AG04450 (cell line): ENCODE measurements at places on chromosomes 3 and 15. TPM values are rescaled to one million over a fixed set of nuclear protein-coding genes. Genes with fewer than 3 reads are reported as not detected.

- no peak for DNase-seq
Observed at GRCh38 chr3:177679568-177680471, 482.5 kb upstream of the TBL1XR1 start.

DNA sequence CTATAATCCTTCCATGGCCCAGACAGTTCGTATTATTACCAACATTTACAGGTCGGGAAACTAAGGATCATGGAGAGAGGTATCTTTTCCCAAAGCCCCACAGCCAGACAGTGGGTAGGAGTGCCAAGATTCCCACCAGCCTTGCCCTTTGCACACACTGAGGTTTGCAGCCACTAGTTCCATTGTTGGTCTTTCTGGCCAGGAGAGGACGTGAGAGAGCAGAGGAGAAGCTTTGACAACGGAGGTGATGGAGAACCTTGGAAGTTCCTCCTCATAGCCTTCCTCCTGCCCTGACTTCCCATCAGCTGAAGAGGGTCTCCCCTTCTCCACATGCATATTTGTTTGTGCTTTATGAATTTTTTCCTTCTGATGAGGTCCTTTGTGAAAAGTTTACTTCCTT lies 50.5 kb upstream of the PLCL2 start:
- DNase-seq = no peak

DNA sequence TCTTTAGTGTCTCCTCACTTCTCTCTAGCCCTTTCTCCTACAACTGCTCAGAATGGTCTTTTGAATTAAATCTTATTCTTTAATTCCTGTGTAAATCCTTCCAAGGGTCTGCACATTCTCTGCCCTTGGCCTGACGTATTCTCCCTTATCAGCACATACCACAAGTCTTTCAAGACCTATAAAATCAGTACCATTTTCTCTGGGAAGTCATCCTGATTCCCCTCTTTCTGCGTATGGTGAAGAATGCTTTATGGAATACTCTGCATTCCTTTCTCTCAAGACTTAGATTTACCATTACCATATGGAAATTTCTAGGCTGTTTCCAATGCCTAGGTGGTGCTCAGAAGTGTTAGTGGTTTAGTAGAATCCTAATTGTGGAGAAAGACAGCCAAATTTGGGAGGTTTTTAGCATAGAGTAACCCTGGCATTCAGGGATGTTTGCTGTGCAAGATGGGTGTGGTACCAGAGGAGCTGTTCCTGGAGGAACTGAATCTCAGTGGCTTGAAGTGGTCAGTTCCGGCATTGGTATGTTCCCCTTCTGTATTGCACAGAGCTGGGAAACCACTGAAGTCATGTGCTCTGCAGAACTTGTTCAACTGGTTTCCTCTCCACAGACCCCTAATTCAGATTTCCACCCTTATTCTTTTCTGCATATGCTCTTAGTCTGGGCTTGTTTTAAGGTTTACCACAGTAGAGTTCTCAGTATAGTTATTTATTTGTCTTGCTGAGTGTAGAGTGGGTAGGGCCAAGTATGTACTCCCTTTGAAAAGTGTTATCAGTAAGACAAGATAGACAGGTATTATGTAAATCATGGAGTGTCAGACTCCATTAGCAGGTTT lies 24.5 kb downstream of the IQGAP1 start:
- DNase-seq = no peak

DNA sequence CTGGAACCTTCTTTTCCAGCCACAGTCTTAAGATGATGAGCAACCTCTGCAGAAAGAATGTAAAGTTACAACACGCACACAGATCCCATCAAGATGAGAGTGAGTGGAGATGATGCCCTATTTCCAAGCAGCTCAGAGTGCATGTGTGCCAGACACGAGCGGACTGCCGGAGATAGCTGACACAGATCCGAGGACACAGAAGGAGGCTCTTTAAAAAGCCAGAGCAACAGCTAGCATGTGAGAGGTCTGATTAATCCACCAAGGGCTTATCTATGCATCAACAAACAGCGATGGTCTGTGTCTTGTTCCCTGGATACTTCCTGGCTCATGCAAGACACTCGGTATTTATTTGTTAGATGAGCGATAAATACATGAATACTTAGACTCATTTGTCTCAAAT lies 128.6 kb upstream of the DLG1 start:
- no peak for DNase-seq

GRCh38 chr3:100113723-100114412 lies 433 bp downstream of the FILIP1L start:
- DNase-seq = no peak

DNA sequence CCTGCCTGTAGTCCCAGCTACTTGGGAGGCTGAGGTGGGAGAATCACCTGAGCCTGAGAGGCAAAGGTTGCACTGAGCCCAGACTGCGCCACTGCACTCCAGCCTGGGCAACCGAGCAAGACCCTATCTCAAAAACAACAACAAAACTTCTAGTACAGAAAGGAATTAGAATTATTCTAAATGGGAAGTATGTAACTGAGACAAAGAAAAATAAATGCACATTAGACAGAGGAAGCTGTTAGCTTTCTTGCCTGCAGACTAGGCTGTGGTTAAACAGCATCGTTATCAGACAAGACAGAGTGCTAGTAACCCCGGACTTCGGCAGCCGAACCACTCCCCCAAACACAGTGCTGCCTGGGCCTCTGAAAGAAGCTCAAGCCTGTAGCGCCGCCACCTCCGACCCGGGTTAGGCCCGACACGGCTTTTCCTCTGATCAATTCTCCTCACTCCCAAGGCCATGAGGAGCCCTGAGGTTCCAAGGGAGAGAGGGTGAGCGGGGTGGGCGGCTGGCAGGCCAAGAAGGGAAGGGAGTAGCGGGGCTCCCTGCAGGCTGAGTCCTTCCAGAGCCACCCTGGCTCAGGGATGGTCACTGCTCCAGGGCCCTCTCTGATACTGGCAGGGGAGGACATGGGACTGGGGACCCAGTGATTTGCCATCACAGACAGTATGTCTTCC lies 44.8 kb upstream of the MUC4 start:
- no peak for DNase-seq

DNA sequence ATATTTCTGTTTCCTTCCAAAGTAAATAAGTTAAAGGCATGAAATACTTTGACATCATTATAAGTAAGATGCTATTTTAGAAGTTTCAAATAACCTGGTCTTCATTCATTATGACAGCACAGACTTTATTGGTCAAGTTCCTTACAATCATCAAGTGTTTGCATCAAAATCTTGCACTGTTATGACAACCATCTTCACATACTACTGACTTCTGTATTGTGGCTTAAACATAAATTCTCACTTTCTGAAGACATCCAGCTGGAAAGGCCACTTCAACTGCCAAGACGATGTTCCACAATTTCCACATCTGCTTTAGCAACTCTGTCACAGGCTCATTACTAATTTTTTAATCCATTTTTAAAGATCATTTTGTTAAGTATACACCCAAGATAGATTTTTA lies 408.0 kb downstream of the MECOM start:
- DNase-seq = no peak

GRCh38 chr3:40608091-40608490 lies 83.3 kb downstream of the ZNF621 start:
- no peak for DNase-seq

GRCh38 chr15:64809649-64810496 lies 15.6 kb downstream of the PIF1 start:
- DNase-seq = no peak

GRCh38 chr15:50106457-50106856 lies 12.6 kb downstream of the ATP8B4 start:
- DNase-seq = no peak

DNA sequence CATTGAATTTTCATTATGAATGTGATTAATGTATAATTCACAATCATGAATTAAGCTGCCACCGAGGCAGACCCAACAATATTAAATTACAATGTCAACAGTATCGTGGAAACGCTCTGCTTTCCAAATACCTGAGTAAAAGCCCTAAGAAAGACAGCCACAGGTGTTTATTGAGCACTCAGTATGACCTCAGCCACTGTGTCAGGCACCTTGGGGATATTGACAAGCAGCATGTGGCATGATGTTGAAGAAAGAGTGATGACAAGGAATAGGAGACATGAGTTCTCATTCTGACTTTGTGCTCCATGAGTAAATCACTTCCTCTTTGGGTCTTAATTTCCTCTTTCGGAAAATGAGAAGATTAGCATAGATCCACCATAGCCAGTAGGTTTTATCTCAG lies 12.8 kb downstream of the C2CD4A start:
- no peak for DNase-seq

GRCh38 chr3:135995766-135996165 lies 30.2 kb downstream of the PPP2R3A start:
- no peak for DNase-seq

DNA sequence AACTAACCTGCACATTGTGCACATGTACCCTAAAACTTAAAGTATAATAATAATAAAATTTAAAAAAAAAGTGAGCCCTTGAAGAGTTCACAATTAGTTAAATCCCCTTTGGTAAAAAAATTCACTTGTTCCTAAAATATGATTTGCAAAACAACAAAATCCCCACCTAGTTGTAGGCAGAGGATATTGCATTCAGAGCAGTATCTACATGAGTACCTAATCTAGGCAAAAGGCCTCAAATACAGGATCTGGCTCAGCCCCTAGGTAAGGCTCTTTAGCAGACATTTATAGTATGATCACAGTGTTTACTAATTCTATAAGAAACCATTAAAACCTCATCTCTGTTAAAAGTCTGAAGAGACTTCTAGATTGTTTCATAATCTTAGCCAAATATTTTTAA lies 89.3 kb upstream of the CCDC80 start:
- no peak for DNase-seq

DNA sequence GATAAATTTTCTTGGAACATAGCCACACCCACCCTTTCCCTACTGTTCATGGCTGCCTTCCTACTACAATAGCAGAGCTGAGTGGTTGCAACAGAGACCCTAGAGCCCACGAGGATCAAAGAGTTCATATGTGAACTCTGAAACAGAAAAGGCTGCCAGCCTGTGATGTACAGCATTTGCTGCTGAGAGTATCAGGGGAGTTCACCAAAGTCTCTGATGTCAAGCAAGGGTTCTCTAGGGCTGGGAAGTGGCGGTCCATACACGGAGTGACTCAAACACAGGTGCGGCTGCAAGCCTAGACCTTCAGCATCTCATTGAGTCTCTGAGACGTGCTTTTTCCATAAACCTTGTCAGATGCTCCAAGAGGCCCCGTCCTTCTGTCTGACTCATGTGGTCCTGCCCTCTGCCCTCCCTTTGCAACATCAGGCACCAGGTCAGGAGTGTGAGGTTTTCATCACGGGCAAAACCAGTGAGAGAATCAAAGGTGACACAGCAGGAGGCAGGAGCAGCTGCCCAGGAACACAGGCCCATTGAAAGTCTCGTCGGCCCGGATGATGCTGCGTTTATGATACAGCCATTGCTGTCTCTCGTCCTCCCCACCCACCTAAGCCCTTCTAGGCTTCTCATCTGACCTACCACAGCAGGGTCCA lies 42.9 kb downstream of the PCSK6 start:
- no peak for DNase-seq

DNA sequence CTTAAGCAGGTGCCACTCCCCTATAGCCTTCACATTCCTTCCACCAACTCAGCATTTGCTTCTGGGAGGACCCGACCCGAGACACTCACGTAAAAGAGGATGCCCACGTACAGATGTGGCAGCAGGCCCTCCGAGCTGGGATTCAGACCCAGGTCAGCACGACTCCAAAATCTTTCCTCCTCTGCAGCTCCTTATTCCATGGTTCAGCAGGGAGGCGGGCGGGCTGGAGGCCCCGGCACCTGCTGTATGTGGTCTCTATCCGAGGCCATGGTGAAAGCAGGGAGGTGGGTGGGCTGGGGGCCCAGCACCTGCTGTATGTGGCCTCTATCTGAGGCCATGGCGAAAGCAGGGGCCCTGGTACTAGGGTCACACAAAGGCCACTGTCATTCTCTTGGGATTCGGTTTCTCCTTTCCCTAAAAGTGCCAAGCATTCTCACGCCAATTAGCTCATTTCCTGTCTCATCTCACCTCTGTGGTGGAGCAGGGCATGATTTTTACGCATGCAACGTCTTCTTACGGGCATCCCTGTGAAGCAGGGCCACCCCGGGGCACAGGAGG lies 5.9 kb upstream of the MUC4 start:
- DNase-seq = no peak

DNA sequence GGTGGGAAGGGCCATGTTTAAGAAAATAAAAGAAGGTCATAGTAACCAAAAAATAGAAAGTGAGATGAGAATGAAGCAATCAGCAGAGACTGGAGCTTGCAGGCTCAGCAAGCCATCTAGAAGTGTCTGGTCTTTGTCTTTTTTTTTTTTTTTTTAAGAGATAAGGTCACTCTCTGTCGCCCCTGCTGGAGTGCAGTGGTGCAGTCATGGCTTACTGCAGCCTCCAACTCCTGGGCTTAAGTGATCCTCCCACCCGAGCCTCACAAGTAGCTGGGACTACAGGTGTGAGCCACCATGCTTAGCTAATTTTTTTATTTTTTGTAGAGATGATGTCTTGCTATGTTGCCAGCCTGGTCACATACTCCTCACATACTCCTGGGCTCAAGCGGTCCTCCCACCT lies 36.2 kb downstream of the GXYLT2 start:
- DNase-seq = no peak

DNA sequence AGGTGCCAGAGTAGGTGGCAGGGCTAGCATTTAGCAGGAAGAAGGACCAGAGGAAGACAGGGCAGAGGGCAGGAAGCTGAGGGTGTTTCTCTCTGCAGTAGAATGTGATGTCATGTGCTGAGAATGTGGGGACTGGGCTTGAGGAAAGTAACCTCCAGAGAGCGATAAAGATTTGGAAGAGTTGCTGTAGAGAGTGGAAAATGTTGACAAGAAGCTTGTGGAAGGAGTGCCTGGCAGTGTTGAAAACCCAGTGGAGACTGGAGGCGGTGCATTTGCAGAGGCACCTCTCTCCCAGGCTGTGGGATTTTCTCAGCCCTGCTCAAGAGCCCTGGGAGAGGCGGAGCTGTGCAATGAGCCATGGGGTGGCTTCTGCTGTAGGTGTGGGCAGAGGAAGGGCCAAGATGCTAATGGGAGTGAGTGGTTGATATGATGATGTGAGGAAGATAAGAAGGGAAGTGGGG lies 54.8 kb downstream of the MESD start:
- DNase-seq = no peak

DNA sequence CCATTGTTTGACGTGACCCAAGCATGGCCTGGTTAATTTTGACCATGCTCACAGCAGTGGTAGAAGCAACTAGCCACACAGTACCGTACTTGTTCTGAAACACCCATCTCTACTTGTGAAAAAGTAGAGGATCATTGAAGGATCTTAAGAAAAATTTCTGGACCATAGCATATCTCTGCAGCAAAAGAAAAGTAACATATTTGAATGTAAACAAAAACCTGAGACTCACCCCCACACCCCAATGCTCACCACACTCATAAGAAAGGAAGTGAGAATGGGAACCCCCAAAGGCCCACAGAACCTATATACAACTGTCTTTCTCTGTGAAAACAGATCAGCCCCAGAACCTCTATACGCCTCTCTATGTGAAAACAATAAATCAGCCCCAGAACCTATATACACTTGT lies 33.8 kb upstream of the TFRC start:
- no peak for DNase-seq

- DNase-seq = no peak
Observed at GRCh38 chr3:101943029-101943428, 93.7 kb downstream of the NFKBIZ start.

RPL39L gene
- 14.4 and 17.0 TPM in 2 replicates for polyA plus RNA-seq

BDH1 gene
- polyA plus RNA-seq = 6.1 and 6.6 TPM in 2 replicates

KY gene
- polyA plus RNA-seq = 0.04 and 0.09 TPM in 2 replicates

GP5 gene
- polyA plus RNA-seq = 0.06 and 0.10 TPM in 2 replicates

IL17RB gene
- not detected in 2 replicates for polyA plus RNA-seq

ITPKA gene
- 0.92 and 1.5 TPM in 2 replicates for polyA plus RNA-seq

DPPA2 gene
- polyA plus RNA-seq = not detected in 2 replicates

CGNL1 gene
- polyA plus RNA-seq = 0.25 and 0.33 TPM in 2 replicates

PROK2 gene
- not detected in 2 replicates for polyA plus RNA-seq

CLRN1 gene
- polyA plus RNA-seq = not detected in 2 replicates
